ENCODE measurements at places on chromosomes 13 and 19.

GRCh38 chr13:45834411-45834994 lies 17.1 kb downstream of the SIAH3 start:
- DNase-seq = no peak

DNA sequence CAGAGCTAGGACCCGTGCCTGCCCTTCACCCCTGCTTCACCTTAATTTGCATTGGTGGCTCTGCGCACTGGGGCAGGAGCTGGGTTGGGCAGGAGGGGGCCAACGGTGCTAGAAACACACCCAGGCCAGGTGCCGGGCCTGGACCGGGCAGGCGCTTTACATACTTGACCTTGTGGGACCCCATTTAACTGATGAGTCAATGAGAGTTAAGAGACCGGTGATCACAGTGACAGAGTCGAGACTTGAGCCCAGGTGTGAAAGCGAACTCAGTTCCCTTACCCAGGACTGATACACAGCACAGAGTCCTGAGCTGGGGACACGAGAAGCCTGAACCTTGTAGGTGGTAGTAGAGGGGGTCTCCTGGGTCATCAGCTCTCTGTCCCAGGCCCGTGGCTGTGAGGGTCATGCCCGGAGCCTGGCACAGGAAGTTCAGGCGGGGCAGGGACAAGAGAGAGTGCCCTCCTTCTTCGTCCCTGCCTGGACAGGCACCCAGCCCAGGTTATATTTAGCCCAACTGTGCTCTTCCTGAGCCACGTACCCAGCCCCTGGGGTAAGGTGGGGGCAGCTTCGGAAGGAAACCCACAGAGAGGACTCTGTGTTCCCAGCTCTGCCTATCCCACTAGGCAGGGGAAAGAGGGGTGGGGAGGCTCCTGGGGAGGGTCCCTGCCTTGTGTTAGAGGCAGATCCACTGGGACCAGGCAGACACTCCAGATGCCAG lies 1.9 kb downstream of the PRX start:
- DNase-seq = no peak

GRCh38 chr13:76968041-76968440 lies 19.7 kb downstream of the ACOD1 start:
- no peak for DNase-seq

DNA sequence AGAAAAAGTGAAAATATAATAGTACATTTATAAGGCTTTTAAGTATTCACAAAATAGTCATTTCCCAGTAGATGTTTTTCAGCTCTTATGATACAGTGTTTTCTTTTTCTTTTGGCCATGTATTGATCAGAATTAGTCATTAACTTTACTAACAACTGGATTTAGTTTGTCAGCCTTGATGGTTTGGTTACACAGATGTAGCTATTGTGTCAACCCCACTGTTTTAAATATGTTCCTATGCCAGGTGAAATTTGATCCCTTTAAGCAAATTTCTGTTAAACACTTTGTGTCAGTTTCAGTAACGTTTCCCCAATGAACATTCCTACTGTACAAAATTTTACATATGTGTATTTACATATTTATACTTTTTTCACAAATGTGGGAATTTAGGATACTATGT lies 261.5 kb upstream of the STARD13 start:
- DNase-seq = no peak

DNA sequence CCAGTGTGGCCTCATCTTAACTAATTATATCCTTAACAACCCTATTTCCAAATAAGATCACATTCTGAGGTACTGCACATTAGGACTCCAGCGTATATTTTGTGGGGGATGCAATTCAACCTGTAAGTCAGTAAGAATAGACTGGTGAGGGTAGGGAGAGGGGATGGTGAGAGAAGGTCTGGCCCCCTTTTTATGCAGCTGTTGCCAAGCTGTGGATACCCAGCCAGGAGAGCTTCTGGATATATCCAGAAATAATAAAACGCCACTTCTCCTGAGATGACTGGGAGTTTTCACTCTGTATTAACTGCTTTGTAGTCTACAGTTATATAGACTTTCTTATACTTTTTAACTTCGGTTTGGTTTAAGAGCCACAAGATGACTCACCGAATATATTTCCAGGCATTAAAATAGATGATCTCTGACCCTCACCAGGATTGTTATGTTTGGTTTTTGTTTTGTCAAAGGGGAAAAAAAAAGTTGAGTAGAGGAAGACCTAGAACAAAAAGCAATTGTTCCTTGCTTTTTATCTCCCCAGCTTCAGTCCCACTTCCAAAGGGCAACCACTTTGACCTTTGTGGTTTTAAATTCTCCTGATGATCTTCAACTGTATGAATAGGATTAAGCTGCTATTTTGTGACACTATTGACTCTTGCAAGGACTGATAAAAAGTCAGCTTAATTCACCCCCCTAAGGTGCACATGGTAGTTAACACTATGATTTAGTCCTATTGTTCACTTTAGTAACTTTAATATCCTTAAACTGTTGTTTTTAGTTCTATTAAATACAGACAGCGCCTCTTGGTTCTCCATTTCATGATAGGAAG lies 3.1 kb upstream of the NEK3 start:
- DNase-seq = no peak

DNA sequence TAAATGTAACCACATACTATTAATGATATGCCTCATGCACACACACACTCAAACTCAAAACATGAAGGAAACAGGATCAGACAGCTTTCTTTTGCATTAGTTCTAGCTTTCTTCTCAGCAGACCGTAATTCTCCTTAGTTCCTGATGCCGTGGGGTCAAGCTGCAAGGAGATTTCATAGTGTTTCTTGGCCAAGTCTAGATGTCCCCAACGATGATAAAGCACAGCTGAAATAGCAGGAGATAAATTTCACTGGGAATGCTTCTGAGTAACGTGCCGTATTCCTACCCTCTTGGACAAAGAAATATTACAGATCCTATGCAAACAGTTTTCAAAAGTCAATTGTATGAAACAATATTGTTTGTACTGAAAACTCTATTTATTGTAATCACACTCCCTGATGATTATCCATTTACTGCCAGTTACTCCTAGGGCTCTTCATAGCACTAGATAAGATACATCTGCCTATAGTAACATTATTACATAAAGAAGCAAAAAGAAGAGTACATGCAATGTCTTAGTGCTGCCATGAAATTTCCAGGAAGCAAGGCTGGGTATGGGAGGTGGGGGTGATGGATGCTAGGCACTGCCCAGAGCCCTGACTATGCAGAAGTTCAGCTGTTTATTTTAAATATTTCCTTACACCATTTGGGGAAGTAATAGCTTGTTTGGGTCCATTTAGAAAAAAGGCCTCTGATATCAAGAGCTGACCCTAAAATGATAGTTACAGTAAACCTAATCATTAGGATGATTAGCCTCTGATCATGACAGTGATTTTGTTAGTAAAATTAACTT lies 16.5 kb upstream of the GGACT start:
- DNase-seq = no peak

GRCh38 chr13:110726726-110727125 lies 13.2 kb downstream of the ING1 start:
- DNase-seq = peak; percentile 69

DNA sequence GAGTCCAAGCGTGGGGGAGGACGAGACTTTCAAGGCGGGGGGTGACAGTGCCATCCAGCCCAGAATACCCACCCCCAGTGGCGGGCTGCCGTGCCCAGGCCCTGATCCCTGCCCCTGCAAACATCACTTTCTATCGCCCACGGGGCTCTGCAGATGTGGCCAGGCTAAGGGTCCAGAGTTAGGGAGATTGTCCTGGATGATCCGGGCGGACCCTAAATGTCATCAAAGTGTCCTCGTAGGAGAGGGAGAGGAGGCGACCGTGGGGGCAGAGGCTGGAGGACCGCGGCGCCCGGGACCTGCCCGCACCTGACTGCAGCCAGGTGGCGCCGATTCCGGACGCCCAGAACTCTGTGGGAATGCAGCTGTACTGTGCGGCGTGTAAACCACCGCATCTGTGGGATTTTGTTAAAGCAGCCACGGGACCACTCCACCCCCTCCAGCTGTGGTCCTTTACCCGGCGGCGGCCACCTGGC lies 32.4 kb downstream of the GJA3 start:
- DNase-seq = no peak

DNA sequence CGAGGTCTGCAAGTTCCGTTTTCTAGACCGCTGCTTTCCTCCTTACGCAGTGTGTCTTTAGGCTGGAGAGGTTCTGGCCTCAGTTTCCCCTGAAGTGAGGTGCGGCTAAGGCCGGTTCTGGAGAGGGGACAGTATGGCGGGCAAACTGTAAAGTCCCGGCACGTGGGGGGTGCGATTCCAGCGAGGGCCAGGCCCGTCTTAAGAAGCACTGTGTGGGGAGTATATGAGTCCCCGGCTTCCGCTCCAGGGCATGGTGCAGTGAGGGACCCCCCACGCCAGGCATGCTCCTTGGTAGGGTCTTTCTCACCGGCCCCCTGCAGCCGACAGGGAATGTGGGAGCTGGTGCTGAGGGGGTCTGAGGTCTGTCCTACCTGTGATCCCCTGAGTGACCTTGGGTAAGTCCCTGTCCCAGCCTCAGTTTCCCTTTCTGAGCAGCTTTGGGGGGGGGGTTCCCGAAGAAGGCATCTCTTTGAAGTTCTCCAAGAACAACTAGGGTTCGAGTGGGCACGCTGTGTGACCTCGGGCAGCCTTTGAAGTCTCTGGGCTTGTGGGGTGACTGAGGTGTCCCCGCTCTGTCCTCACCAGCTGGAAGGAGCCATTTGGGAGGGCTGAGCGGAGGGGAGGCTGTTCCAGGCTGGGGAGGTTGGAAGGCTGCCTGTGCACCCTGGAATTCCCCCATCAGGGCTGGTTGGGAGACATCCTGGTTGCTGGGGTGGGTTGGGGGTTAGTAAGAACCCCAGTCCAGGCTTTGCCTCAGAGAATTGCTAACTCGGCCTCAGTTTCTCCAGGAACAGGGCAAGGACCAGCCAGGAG lies 1.5 kb downstream of the NFIC start:
- no peak for DNase-seq

DNA sequence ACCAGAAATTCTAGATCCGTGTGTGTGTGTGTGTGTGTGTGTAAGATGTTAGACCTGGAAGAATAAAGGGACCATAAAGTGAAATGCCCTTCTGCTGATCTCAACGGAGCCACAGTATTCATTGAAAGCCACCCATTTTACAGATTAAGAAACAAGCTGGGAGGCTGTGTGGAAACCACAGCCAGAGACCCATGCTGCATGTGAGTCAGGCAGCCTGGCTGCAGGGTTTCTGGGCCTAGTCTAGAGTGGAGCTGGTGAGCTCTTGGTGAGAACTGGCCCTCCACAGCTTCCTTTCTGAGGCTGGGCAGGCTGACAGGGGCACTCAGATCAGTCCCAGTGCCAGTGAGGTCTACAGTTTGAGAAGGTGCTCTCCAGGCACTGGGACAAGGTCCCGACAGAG lies 75.3 kb downstream of the SERP2 start:
- no peak for DNase-seq

DNA sequence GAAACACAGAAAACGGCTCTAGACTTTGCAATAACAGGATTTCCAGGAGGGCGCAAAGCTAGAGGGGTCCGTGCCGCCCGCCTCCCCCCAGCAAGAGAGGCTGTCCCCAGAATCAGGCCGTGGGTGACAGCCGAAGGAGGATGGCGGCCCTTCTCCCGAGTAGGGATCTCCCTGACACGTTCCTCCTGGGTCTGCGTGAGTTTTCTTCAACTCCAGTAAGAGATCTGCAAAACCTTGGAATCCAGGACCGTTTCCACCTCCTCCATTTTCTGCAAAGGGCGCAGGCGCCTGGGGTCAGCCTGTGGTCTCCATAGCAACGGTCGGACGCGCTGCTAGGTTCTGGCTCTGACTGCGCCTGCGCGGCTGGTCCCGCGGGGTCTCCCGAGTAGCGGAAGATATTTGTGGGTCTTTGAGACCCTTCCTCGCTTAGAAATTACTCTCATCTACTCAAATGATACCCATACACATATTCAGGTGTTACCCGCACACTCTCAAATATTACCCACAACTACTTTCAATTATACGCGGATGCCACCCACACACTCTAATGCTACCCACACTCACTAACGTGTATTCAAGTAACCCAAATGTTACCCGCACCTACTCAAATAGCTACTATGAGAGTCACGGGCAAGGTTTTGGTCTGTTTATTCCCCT lies 2.1 kb downstream of the PNMA8C start:
- DNase-seq = no peak

DNA sequence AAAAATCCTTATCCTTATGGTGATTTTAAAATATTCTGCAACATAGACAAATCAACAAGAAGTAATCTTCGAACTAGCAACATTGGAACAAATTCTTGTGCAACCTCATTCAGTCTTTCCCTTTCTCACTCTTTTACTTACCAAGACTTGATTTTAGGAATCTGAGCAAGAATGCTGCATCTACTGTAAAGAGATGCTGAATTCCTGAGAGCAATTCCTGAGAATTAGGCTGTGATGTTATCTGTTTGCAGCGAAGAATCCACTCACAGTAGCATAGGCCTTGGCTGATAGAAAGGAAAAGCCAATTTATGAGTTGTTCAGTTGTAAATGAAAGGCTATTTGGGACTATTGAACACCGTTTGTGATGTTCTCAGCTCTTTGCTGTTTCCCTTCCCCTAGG lies 144.3 kb downstream of the CRYL1 start:
- DNase-seq = no peak

DNA sequence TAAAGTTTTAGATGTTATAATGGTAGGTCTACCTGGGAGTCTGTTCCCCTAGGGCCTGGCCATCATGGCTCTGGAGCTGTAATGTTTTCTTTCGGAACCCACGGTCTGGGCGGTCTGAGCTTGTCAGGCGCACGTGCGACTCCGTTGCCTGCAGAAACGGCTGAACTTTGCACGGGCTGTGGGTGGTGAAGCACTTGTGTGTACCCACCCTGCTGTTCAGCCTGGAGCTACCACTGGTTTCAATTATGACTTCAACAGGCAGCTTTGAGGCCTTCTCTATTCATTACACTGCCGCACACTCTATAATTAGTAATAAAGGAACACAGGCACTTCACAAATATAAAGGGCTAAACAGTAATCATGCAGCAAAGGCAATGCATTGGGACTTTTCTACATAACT lies 6.0 kb downstream of the PCDH8 start:
- DNase-seq = no peak

- DNase-seq = no peak
Measured at GRCh38 chr13:102830646-102831045, 15.2 kb upstream of the ERCC5 start.

DNA sequence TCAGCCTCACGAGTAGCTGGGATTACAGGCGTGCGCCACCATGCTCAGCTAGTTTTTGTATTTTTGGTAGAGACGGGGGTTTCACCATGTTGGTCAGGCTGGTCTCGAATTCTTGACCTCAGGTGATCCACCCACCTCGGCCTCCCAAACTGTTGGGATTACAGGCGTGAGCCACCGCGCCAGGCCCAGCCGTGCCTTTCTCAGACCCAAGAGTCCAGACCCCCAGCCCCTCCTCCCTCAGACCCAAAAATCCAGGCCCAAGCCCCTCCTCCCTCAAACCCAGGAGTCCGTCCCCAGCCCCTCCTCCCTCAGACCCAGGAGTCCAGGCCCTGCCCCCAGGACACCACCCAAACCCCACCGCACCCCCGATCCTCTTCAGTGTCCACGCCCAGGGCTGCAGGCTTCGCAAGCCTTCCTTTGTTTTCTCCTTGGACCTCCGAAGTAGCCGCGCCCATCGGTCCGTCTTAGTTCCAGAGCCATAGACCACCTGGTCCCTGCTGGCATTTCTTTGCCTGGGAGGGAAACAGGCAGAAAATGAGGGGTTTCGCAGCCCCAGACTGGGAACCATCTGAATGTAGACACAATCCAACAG lies 3.7 kb downstream of the TMC4 start:
- no peak for DNase-seq
